Fibroblast of mammary gland (primary cell): ENCODE measurements at places on chromosomes 2 and 18.
A peak's percentile ranks its signal among the peaks of the same experiment; 100 is the strongest.

DNA sequence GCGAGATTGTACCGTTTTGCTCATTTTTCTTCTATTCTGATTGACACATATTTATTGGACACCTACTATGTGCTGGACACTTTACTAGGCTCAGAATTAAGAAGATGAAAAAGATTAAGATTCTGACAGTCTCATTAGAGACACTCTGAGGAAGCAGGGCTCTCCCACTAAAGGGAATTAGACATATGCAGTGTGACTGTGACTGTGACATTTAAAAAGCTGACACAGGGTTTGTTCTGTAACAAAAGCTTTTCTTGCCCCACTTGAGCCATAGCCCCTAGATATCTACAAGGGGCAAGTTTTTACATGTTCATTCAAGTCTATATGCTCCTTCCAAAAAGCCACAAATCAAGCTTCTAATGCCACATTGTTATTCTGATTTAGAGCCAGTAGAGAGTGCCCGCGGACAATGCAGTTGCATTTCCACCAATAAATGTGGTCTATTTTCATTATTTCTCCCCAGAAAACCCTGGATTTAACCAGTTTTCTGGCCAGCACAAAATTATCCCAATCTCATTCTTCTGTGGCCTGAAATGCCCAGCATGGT is 9.8 kb downstream of the ARHGAP25 start:
- DNase-seq = no peak

- DNase-seq = peak; percentile 17
Measured at GRCh38 chr18:28823506-28824182, 646.7 kb upstream of the CDH2 start.

GRCh38 chr2:239881031-239881471 is 144.1 kb downstream of the NDUFA10 start:
- no peak for DNase-seq

GRCh38 chr2:206392118-206392517 is 51.2 kb upstream of the ADAM23 start:
- peak; percentile 63 for DNase-seq

GRCh38 chr18:34956663-34957062 is 84.5 kb upstream of the MAPRE2 start:
- DNase-seq = peak; percentile 31

- no peak for DNase-seq
Measured at GRCh38 chr2:217886091-217886490, 116.7 kb downstream of the TNS1 start.

- peak; percentile 81 for DNase-seq
Measured at GRCh38 chr2:230824406-230824978, 40.2 kb upstream of the ITM2C start.

DNA sequence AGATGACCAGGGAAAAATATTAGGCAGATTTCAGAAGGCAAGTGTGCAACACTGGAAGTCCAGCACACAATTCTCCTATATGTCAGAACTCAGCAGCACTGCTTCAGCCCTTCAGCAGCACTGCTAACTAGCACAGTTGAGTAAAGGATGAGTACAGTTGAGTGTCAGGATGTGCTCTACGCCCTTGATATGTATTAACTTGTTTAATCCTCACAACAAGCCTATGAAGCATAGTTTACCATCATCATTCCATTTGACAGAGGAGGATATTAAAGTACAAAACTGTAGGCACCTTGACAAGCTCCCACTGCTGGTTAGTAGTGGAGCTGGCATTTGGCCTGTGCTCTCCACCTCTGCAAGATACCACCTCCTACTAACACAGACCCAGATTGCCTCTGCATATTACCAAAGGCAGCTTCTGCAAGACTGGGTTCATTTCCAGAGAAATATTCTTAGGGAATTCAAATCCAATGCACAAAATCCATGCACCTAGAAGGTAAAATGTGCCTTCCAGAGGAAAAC is 230.8 kb downstream of the ANAPC1 start:
- no peak for DNase-seq

GRCh38 chr2:18413676-18414396 is 146.6 kb downstream of the RDH14 start:
- DNase-seq = peak; percentile 95

DNA sequence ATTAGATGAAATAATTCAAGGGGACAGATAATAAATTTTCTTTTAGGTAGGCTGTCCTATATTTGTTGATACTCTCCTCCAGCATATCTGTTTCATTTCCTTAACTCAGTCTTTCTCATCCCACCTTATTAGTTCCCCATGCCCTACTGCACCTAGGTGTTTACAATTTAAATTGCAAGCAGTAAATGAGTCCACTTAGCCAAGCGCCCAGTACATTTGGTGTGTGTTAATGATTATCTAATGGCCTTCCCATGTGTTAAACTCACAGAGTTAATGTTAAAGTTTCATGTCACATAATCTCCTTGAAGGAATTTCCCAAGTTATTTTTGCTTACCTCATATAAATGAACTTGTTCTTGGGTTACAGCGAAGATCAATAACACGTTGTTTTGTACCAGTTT is 31.2 kb downstream of the ITGB6 start:
- no peak for DNase-seq

DNA sequence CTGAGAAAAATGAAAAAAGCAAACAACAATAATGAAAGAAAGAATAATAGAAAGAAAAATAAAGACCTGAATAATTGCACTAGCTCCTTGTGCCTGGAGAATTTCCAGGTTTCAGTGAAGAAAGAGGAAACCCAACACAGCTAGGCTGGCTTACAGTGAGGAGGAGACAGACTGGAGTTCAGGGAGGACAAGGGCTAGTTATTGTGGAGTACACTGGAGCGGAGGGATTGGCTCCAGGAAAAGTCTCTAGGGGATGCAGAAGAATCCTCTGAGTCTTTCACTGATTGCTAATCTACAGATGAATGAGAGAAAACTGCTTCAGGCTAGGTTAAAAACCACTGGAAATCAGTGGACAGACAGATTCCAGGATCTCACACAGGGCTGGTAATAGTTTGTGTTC is 163.6 kb upstream of the RBMS1 start:
- peak; percentile 82 for DNase-seq

DNA sequence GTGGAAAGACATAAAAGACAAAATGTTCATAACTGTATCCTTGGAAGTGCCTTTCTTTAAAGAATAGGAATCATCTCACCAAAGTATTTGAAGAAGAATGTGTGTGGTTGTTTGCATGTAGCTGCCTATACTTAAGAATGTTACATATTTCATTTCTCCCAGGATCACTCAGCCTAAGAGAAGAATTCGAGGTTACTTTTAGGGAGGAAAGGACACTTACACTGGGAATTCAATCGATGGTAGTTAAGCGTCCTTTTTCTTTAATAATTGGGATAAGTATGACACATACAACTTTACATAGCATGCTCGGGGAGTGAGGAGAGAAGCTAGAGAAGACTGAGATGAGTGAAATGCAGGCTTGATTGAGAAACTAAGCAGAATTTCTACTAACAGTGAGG is 22.0 kb upstream of the CYP1B1 start:
- peak; percentile 35 for DNase-seq
